ENCODE measurements at places on chromosomes 13 and 19.

DNA sequence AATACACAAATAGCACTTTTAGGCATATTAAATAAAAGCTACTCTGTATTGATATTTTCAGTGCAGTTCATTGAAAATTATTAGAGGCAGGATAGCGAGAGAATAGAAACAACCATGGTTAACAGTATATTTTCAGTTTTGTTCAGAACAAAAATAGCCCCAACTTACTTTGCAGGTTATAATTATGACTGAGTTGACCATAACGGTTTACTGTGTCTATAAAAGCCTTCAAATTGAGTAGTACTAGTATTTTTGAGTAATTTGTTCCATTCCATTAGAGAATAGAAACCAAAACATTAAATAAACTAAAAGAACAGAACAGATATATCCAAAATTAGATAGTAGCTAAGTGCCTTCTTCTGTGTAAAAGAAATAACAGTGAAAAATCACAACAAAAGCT, 1108.4 kb upstream of the PCDH20 start:
- DNase-seq = no peak

DNA sequence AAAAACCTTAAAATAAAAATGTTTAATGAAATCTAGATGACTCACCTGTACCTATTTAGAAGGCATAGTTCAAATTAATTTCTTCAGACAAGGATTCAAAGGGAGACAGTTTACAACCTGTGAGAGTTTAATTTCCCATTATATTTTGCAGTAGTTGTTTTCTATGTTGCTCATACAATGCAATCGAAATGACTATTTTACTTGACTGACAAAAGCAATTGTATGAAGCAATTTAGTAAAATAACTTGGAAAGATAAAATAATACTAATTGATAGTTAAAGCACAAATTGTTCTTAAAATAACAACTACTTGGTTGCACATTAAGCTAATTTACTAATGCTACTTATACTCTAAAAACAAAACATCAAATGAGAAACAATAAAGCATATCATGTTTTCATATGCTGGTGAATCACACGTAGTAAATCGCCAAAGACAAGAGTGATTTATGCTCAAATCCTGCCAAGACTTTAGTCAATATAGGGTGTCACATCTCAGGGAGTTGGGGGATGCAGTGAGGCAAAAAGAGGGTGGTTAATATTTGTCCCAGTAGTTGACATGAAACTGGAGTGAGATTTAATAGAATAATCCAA, 6.4 kb downstream of the DACH1 start:
- DNase-seq = peak; percentile 84

- DNase-seq = no peak
These were observed 29.2 kb upstream of the TM9SF2 start for GRCh38 chr13:99472122-99472440.

DNA sequence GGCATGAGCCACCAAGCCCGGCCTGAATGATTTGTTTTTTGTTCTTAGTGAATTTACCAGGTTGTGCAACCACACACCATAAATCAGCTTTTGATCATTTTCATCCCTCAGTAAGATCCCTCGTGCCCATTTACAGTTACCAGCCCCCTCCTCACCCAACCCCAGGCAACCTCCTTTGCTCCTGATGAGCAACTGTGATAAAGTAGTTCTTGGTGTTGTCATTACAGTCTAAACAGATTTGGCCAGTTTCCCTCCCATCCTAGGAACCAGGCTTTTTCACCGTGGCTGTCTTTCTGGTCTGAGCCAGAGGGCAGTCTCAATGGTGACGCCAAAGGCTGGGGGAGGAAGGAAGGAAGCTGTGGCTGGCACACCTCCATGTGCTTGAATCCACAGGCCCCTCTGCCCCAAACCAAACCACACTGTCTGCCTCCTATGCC, 61.2 kb upstream of the WDFY2 start:
- no peak for DNase-seq

GRCh38 chr19:12838886-12839756, 806 bp downstream of the MAST1 start:
- peak; percentile 68 for DNase-seq

GRCh38 chr19:19485161-19485997, 30.0 kb downstream of the TSSK6 start:
- peak; percentile 29 for DNase-seq

DNA sequence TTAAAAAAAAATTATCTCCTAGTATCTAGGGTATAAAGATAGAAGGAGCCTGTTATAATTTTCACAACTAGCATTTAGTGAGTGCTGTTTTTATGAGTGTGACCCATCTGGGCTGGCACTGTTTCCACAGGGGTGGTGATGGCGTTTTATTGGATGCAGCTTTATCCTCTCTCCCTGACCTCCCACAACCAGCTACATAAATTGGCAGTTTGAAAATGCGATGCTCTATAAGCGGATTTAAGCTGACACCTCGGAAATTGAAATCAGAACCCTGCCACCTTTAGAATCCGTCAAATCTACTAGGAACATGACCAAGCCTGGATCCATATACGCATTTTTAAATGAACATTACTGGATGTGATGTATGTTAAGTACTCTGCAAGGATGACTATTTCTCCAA, 44.9 kb downstream of the MYO16 start:
- DNase-seq = no peak

DNA sequence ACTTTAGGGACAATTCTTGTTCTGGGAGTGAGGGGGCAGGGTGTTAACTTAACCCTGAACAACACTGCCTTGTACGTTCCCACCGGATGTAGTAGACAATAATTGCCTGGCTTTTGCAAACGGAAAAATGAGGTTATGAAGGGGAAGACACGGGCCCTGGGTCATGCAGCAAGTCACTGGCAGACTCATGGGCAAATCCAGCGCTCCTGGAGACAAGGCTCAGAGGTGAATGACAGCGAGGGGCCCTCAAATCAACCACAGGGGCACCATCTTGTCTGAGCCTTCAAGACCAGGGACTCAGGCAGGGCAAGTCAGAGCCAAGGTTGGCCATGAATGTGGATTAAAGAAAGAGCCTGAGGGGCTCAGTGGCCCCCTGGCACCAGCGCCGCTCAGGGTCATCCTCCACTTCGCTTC, 2.8 kb downstream of the RASA3 start:
- no peak for DNase-seq

GRCh38 chr19:57239982-57240310, 486 bp upstream of the ZNF805 start:
- no peak for DNase-seq

DNA sequence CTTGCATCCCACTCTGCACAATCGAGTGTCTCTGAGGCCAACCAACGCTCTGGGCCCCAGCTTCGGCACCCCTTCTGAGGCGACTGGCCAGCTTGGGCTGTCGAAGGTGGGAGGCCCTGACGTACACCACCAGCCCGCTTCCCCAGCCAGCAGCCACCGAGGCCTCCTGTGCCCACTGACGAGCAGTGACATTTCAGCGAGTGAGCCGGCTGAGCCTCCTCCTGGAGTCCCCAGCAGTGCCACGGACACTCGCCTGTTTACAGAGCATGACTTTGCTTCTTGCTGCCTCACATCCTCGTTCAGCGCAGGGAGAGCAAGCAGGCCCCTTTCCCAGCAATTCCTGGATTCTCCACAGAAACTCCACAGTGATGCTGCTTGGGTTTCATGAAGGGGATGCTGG, 240.2 kb upstream of the MAB21L1 start:
- no peak for DNase-seq

GRCh38 chr19:29393915-29394460, 131.8 kb upstream of the VSTM2B start:
- DNase-seq = no peak

GRCh38 chr13:30299786-30300185, 7.6 kb downstream of the KATNAL1 start:
- no peak for DNase-seq

GRCh38 chr19:48997972-48998371, 4.3 kb downstream of the RUVBL2 start:
- DNase-seq = peak; percentile 76

- DNase-seq = peak; percentile 72
These were observed 829 bp downstream of the B3GLCT start for GRCh38 chr13:31200637-31200971.

DNA sequence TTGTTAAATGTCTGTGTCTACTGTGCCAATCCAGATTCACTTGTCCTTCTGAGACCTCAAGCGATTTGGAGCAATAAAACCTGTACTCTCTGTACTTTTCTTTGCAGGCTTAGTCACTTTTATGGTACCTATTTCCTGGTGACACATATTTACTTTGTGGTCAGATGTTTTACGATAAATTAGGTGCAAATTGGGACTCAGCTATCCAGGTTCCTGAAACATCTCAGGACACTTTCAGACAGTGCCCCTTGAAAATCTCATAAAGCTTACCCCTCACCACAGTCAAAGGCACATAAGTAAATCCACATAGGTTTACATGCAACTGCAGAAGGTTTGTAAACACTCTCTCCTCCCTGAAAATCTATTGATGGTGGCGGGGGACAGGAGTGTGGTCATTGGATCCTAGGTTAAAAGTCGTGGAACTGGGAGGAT, 438.8 kb downstream of the EFNB2 start:
- DNase-seq = no peak

- no peak for DNase-seq
These were observed 30.4 kb downstream of the INTS6 start for GRCh38 chr13:51422484-51422883.

- peak; percentile 87 for DNase-seq
These were observed 177.3 kb downstream of the PCDH9 start for GRCh38 chr13:67052550-67053490.

- DNase-seq = no peak
These were observed 4.2 kb downstream of the CCDC9 start for GRCh38 chr19:47260476-47260875.

- peak; percentile 30 for DNase-seq
These were observed 9.0 kb upstream of the JUND start for GRCh38 chr19:18290302-18291018.

- DNase-seq = no peak
These were observed 96.8 kb upstream of the KLF12 start for GRCh38 chr13:74230984-74231501.

DNA sequence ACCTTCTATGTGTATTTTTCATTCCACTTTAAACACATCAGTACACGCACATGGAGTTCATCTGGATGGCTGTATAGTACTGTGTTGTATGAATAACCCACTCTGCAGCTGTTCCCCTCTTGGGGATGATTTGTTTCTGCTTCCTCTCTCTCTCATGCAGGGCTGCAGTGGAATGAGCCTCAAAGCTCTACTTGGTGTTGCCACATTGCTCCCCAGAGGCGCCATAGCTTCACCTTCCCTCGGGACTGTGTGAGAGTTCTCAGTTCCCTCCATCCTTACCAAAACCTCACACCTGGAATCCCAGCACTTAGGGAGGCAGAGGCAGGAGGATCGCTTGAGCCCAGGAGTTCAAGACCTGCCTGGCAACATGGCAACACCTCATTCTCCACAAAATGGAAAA, 28.4 kb upstream of the GPR183 start:
- no peak for DNase-seq

DNA sequence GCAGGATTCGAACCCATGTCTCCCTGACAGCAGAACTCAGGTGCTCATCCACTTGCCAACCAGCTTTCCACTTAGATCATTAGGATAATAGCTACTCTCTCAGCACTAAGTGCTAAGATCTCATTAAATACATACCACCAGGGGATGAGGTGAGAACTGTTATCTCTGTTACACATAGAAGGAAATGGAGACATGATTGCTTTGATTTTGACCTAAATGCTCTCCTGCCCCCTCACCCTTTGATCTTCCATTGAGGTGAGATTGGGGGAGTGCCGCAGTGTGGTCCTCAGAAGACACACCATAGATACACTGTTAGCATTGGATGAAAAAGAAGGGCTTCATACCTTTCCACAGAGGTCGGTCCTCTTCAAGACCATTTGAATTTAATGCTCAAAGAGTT, 38.9 kb upstream of the NPAS1 start:
- peak; percentile 47 for DNase-seq

DNA sequence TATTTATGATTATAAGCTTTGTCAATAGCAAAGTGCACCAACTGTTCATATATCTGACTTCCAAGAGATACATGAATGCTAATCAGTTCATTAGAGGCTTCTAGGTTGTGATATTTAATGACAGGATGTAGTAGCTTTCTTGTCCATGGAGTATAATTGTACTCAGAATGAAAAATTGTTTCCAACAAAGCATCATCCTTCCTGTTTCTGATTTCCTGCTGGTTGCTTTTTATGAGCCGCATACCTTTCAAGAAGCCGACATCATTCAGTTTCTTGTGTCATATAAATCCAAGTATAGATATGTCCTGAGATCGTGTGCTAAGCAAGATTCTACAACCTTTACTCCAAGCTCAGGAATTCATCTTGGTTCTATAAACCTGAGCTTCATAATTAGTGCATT, 326.6 kb downstream of the DIAPH3 start:
- DNase-seq = peak; percentile 63

DNA sequence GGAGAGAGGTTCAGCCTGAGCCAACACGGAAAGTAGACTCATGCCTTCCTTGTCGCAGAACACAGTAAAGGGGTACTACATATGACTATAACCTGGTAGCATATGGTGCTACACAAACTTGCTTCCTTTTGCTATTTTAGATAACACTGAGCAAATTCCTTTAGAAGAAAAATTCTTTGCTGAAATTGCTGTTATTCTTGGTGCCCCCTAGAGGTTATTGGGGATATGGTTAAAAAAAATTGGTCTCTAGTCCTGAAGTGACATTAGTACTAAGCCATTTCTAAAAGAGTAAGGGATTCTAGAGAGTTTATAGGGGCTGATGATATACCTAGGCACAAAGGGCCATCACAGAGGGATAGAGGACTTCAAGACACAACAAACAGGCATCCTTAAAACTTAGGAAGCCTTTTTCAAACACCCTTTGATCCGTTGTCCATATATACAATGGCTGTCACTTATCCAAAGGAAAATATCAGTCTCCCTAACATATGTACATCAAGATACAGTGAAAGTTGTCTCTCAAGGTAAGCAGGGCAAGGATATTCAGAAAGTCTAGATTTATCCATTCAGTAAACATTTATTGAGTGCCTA, 13.9 kb upstream of the HS6ST3 start:
- DNase-seq = peak; percentile 6

- DNase-seq = peak; percentile 3
These were observed 903 bp downstream of the LATS2 start for GRCh38 chr13:21060338-21061028.

DNA sequence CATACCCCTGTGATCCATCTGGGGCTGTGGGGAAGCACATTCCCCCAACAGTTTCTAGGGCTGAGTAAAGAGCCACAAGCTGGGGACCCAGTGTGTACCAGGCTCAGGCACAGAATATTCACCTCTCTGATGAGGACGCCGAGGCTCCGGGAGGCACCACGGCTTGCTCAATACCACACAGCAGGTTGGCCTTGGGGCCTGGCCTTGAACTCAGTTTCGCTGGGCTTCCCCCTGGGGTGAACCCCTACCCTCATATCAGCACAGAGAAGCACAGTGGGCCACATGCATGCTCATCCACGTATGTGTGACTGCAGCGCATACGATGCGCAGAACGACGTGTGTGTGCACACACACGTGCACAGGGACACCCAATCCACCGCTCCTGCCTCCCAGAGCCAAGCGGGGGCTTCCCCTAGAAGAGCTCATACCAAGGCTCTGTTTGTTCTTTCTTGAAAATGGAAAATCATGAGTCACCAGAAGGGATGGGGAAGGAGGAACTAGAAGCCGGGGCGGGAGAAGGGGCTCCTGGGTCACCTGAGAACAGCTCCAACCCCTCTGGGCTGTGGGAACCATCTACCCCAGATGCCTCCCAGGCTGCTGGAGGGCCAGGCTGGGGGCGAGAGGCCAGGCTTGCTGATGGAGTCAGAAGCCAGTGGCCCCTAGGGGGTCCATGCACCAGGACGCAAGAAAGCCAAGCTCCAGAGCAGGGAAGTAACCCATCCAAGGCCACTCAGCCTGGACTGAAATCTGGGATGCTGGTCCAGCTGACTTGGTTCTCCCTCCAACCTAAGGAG, 4.9 kb upstream of the PDE4C start:
- DNase-seq = no peak

GRCh38 chr19:13016628-13017305, 21.5 kb downstream of the NFIX start:
- no peak for DNase-seq

All from NCI-H69 (cell line).